ENCODE measurements at places on chromosomes 3 and 15.
A peak's percentile ranks its signal among the peaks of the same experiment; 100 is the strongest.

- DNase-seq = peak; percentile 49
These were observed 611 bp upstream of the BNIP2 start for GRCh38 chr15:59689626-59690236.

DNA sequence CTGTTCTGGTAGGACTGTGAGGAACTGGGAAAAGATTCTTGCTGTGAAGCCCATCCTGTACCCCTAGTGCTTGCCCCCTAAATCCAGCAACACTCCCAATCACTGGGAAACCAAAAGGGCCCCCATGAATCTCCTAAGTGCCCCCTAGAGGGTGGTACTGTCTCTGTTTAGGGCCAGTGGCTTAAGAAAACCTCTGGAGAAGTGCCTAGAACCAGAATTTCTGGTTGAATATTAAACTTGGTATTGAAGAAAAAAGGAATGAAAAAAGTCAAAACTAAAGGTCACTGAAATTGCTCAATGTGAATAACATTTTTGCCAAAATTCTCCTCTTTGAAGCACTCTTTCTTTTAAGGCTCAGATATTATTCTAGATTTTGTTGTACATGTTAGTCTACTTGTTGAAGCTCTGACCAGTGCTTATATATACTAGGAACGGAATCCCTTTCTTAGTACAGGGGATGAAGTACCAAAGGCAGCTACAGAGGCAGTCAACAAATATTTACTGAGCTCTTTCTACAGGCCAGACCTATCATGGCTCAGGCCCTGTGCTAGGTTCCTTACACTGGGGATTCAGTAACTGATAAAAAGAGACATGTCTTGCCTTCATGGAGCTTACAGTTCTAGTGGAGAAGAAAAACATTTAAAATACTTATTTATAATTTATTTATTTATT, 138.8 kb downstream of the MYLK start:
- no peak for DNase-seq

DNA sequence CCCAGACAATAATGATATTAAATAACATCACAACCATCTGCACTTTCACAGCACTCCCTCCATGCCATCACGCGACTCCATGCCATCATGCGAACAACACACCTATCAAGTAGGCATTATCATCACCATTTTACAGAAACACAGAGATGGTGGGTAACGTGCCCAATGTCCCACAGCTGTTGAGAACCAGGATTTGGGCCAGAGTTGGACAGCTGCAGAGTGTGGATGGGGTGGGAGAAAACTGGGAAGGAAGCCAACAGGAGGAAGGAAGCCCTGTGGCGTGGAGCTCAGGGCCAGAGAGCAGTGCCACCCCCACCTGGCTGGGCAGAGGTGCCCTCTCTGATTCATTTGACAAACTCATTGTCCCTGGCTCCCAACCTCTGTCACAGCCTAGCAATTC, 29.0 kb downstream of the RBPMS2 start:
- no peak for DNase-seq

GRCh38 chr3:197369545-197369944, 71.1 kb upstream of the DLG1 start:
- DNase-seq = no peak

DNA sequence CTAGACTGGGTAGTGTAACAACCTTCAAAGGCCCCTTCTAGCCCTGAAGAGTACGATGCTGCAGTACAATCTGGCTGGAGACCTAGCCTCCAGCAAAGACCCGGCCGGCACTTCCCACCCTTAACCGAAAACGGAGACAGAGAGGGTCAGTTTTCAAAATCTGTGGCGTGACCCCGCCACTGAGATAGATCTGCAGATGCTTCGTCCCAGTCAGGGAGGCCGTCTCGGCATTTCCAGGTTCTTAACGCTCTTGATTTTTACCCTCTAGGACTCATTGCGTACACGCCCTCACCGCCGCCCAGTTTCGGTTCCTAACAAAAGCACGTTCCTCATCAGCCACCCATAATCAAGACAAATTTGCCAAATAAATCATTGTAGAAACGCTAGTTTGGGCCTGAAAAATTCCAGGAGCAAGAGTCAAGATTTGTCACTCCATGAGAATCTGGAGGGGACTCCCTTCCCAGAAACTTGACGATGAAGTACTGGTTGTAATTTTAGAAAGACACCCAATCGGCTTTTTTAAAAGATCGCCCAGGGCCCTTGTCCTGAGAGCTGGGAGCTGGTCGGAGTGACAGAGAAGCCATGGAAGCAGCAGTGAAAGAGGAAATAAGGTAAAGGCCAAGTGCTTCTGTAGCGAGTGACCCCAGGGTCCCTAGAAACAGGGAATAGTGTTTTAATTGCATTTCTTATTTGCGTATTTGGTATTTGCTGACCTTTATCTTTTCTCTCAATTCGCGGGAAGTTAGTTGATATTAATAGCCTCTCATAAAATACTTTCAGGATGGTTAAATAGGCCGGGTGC, 868 bp upstream of the TMEM87A start:
- DNase-seq = peak; percentile 46

DNA sequence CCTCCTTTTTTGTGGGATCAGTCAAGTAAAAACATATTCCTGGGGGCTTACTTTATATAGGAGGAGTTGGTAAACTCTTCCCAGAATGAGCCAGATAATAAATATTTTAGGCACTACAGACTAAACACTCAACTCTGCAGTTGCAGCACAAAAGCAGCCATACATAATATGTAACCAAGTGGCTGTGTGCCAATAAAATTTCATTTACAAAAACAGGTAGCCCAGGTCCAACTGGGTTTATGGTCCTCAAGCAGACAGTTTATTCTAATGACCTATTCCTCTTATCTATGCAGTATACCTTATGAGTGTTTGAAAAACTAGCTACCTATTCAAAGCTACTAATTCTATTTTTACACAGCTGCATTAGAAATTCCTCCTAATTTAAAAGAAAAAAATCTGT, 61.8 kb downstream of the FAIM start:
- no peak for DNase-seq

DNA sequence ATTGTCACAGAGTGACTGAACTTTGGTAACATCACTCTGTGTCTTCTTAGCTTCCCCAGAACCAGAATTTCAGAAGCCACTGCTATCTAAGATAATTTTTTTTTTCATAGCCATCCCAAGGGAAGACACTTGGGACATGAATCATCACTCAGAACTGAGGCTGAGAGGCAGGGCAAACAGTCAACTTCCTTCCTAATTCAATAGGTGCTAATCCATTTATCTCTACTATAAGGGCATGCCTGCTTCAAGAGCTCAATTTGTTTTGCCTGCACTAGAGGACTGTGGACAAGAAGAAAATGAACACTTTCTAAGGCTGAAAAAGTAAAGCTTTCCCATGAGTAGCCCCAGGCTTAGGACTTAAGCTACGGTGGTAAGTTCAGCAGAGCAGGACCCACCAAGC, 56.7 kb upstream of the MYRIP start:
- no peak for DNase-seq

DNA sequence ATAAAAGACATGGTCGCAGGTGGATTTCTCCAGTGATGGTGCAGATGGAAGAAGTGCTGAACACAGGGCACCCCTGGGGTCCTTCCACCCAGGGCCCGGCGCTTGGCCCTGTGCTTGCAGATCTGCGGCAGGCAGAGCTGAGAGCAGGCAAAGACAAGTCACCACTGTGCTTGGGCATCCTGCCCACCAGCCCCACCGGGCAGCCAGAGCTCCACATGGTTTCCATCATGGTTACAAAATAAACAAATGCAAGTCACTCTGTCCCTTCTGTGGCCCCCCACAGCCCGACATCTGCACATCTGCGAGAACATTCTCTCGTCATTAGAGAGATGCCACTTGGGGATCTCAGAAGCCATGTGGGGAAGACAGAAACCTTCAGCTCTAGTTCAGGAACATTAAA, 37.6 kb upstream of the SFMBT1 start:
- no peak for DNase-seq

GRCh38 chr3:67744699-67745098, 90.3 kb upstream of the SUCLG2 start:
- no peak for DNase-seq

GRCh38 chr3:56397798-56398197, 70.5 kb downstream of the ERC2 start:
- no peak for DNase-seq

GRCh38 chr3:52053307-52054304, 2.8 kb downstream of the DUSP7 start:
- DNase-seq = peak; percentile 57

- DNase-seq = no peak
These were observed 165.6 kb downstream of the LRRK1 start for GRCh38 chr15:101084801-101085200.

GRCh38 chr3:124209426-124209825, 217.5 kb upstream of the ROPN1 start:
- no peak for DNase-seq

DNA sequence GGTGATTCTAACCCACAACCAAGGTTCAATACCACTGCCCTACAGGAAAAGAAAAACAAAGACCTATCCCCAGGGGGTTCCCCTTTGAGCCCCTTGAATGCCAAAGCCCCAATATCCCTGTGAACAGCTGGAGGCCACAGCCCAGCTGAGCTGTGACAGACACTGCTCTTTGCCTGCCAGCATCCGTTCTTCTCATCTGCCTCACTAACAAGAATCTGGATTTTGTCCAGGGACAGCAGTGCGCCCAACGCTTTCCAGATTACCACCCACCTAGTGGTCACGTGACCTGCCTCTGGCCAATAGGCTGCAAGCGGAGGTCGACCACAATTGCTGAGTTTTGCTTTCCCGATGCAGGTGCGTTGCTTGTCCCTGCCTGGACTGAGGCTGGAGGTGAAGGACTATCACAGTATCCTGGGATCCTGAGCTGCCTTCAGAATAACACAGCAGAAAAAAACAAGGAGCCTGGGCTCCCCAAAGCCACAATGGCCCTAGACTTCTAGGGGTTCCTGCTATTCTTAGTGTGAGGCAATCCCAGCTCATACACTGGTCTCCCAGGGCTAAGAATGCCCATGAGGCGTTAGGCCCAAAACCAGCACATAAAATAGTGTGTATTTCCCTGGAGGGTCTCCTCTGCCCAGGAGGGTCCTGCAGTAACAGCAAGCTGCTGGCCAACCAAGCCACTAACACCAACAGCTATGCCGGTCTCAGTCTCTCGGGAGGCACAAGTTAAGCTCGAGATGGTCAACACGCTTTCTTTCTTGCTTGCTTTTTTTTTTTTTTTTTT, 13.8 kb downstream of the BDH1 start:
- DNase-seq = no peak

DNA sequence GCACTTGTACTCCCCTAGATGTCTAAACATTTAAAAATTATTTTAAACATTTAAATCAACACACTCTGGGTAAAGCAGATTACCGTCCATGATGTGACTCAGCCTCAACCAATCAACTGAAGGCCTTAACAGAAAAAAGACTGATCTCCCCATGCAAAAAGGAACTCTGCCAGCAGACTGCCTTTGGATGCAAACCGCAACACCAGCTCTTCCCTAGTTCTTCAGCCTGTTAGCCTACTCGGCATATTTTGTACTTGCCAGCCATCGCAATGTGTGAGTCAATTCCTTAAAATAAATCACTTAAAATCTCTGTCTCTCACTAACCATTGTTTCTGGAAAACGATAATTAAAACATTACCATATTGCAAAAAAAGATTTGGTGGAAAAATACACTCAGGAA, 375.9 kb downstream of the RSL24D1 start:
- no peak for DNase-seq

DNA sequence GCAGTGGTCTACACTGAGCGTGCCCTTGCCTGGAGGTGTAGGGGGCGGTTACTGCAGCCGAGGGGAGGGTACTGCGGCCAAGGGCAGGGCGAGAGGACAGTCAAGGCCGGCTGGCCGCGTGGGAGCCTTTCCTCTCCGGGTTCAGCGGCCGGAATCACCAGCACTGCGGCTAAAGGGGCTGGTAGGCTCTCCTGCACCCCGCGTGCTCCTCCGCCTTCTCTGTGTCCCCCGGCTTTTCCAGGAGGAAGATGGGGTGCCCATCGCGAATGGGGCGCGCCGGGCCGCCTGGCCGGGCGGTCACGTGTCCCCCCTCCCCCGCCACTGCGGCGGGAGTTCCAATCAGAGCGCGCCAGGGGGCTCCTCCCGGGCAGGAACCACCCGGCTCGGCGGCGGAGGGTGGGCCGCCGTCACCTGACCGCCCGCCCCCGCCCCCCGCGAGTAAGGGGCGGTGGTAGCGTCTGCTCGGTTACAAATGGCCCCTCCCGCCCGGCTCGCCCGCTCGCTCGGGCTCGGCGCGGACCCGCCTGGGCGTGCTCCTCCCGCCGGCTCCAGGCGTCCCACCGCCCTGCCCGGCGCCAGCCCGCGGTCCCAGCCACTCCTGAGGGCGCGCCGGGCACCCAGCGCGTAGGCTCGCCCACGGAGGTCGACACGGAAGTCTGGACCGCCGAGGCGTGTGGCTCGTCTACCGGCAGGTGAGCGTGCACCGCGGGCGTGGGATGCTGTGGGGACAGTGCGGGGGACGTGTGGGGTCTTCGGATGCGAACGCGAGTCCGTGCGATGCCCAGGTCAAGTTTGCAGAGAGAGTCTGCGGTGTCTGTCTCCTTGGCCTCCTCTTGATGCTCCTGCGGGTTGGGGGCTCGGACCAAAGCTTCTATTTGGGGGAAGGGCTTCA, 242.6 kb upstream of the TOPAZ1 start:
- DNase-seq = no peak

DNA sequence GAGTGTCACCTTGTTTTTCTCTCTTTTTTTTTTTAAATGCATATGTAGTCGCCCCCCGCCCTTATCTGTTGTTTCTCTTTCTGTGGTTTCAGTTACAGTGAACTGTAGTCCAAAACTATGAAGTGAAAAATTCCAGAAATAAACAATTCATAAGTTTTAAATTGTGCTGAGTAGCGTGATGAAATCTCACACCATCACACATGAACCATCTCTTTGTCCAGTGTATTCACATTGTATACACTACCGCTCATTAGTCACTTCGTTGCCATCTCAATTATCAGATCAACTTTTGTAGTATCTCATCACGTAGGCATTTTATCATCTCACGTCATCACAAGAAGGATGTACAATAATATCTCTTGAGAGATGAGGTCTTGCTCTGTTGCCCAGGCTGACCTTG, 62.5 kb upstream of the MLF1 start:
- no peak for DNase-seq

DNA sequence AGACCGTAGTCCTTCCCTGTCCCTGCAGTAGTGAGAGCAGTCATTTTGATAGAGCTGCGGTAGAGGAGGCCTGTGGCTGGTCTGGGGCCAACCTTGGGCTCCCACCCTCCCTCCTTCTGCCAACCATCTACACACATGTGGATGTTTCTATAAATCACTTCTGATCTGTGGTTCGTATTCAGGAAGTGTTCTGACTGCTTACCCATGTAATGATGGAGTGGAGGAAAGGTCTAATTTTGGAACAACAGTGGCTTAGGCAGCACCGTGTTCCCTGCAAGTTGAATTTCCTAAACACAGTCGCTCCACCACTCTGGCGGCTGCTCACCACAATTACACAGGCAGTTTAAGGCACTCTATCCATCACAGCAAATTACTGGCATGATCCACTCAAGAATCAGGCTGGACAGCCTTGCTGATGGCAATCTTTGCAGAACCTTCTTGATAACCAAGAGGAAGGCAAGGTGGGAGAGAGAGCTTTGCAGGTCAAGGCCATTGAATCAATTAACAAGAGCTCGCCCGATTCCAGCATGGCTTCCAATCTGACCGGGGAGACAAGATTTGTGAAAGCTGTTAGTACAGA, 104.7 kb upstream of the VEPH1 start:
- DNase-seq = no peak

Measured in stimulated activated CD4-positive, alpha-beta T cell treated with anti-CD3 and anti-CD28 coated beads, Interleukin-2, amount 100 ng/mL, for 4 hours (primary cell).